ENCODE measurements at places on chromosomes 4 and X.

- DNase-seq: no peak
Observed at GRCh38 chr4:118968813-118969212, 80.2 kb downstream of the SYNPO2 start.

- no peak for DNase-seq
Observed at GRCh38 chr4:146415829-146416228, 105.9 kb downstream of the SLC10A7 start.

- DNase-seq: no peak
Observed at GRCh38 chr4:97978791-97979488, 164.3 kb downstream of the STPG2 start.

DNA sequence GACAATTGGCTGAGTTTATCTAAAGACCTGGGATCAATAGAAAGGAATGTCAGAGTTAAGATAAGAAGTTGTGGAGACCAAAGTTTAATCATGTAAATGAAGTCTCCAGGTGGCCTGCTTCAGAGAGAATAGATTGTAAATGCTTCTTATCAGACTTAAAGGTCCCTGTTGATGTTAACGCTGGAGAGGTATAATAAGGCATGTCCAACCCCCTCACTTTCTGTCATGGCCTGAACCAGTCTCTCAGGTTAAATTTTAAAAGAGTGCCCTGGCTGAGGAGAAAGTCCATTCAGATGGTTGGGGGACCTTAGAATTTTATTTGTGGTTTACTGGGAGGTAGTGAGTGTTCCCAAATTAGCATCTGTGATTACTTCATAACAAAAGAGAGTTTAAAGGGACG lies 86.7 kb downstream of the AKAP4 start:
- no peak for DNase-seq

DNA sequence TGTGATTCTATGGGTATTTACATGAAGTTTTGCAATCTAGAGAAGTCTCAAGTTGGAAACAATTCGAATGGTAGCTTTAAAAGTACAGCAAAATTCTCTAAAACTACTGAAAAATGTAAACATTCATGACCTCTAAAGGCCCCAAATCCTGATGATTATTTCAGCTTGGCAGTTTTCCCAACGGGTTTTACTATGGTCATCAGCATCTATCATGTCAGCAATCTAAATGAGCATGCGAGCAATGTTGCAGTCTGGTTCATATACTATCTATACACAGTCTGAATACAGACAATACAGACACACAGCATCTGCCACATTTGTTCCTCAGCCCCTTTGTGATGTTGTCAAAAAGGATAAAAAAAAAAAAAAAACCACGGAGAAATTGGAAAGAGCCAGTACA lies 790.3 kb upstream of the HTR2C start:
- DNase-seq: no peak

GRCh38 chr4:106494066-106494465 lies 125.5 kb upstream of the GIMD1 start:
- no peak for DNase-seq

DNA sequence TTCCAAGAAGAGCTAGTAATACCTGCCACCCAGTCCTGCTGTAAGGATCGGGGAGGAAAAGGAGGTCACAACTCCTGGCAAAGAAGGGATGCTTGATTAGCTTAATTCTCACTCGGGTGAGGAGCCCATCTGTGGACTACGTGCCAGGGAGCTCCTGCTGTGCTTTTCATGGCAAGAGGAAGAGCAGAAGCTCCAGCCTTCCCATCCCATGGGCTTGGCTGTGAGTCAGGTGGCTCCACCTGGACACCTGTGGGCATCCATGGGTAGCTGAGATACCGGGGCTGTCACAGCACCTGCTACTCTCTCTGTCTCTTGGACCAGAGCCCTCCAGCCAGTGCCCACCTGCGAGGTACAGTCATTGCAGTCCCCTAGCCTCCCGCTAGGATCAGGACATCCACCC lies 18.0 kb downstream of the CLNK start:
- DNase-seq: no peak

DNA sequence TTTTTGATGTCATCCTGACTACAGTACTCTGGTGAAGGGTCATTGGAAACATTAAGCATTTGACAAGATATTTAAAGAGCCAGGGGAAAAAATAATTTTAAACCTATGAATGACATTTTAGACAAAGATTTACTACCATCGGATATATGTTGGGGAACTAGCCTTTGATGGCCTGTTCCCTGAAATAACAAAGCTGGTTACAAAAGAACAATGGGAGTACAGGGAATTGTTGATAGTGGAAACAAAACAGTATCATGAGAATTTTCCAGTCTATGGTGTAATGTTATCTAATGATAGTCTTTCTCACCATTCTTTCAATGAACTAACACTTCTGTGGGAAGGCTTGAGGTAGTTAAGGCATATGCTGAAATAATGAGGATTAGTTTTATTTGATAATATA lies 125.9 kb upstream of the KLHL4 start:
- no peak for DNase-seq

DNA sequence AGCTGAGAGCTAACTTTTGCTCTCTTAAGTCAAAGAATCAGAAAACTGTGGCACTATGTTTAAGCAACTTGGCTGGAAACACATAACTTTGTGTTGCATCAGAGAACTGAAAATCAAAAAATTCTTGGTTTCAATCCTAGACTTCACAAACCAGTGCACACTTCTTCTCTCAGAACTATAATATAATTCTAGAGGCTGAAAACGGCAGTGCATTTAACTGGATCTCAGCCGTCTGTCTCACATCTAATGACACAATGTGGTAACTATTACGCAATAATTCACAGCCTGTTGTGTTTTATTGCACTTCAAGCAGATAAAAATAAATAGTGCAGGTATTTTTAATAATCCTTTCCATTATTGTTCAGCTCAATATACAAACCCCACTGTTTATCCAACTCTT lies 260.6 kb upstream of the DIAPH2 start:
- DNase-seq: no peak

- no peak for DNase-seq
Observed at GRCh38 chr4:15116509-15117079, 114.3 kb downstream of the CPEB2 start.

GRCh38 chrX:119503484-119503861 lies 35.2 kb downstream of the SLC25A5 start:
- DNase-seq: no peak

DNA sequence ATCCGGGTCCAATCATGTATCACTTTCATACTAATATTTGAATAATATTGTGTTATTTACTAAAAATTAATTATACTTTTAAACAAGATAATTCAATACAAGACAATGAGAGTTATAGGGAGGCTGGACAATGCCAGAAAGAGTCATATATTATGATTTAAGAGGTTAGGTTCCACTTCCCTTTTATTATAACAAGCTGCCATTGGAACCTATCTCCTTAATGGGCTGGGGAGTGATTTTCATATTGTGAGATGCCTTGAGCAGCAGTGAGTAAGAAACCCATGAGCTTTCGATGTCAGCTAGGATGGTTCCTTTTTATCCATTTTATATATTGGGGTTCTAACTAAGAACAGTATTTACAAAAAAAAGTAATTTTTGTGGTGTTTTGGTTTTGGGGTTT lies 91.8 kb downstream of the MAB21L2 start:
- no peak for DNase-seq

- no peak for DNase-seq
Observed at GRCh38 chrX:12911122-12911470, 4.7 kb downstream of the TLR8 start.

- no peak for DNase-seq
Observed at GRCh38 chr4:177367336-177367735, 57.7 kb downstream of the NEIL3 start.

DNA sequence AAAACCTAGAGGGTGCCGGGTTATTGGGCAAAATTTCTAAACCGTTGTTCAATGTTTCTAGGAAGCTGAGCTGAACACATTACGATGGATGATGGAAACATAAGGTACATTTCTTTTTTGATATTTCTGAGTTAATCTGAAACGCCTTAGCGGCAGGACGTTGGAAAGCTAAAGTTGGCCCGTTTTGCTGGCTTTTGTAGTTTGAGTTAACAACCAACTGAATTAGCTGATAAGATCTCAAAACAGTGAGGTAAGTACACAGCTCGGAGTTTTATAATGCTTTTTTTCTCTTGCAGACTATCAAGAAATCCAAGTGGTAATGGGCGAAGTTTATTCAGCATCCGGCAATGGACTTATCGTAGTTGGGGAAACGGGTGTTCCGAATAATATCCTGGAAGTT lies 73.5 kb downstream of the PRSS12 start:
- no peak for DNase-seq

DNA sequence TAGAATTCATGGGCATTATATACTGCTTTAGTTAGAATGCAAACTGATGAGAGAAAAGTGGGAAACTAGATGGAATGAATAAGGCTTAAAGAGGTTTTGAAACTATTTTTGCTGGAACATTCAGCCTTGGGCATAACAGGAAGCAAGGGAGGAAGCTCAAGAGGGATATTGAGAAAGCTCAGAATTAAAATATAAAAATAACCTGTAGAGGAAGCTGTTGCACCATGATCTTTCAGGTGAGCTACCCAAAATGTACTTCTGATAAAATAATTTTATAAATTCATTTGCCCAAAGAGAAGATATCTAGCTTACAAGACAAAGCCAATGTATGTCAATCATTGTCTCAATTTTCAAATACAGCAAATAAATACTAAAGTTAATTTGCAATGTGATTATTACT lies 11.3 kb downstream of the GC start:
- no peak for DNase-seq

- no peak for DNase-seq
Observed at GRCh38 chr4:10130178-10130888, 13.7 kb upstream of the WDR1 start.

DNA sequence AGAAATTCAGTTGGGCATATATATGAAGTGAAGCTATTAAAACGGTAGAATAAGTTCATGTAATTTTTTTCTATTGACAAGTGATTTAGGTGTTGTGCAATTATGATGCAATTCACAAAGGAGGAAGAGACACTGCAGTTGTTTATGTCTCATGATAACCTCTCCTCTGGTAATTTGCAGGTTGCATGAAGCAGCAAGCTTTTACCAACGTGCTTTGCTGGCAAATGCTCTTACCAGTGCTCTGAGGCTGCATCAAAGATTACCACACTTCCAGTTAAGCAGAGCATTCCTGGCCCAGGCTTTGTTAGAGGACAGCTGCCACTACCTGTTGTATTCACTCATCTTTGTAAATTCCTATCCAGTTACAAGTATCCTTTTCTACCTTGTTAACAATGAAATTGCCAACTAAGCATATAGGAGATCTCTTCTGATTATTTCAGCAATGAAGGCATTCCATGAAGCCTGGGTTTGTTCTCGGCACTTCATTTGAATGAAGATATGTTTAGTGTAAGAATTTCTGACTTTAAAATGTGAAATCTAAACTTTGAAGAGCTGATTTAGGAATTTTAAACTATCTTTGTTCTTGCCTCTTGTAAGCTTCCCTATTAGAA lies 3.9 kb downstream of the TMEM33 start:
- no peak for DNase-seq

DNA sequence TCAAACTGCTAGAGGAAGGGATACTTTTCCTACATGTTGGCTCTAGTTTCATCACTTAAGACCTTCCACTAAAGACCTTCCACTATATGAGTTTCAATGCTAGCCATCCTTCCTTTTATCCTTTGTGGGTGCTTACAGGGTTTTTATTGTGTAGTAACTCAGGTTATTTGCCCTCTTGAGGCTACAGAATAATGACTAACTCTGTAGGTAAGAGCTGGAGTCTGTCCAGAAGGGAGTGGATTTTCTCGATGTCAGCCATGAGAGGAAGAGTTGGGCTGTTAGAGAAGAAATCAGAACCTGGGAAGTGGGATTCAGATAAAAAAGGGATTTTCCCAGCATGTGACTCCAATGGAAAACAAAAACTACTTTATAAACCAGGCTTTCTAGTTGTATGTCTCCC lies 27.5 kb upstream of the HERC5 start:
- DNase-seq: no peak

GRCh38 chrX:153649178-153649914 lies 2.3 kb downstream of the DUSP9 start:
- no peak for DNase-seq

- DNase-seq: no peak
Observed at GRCh38 chrX:3940000-3940610, 226.7 kb upstream of the PRKX start.

- no peak for DNase-seq
Observed at GRCh38 chr4:54101190-54102041, 1.5 kb downstream of the GSX2 start.

- DNase-seq: no peak
Observed at GRCh38 chr4:122603156-122603574, 17.7 kb downstream of the IL21 start.

- DNase-seq: no peak
Observed at GRCh38 chr4:108337923-108338322, 169.2 kb upstream of the LEF1 start.

- DNase-seq: no peak
Observed at GRCh38 chr4:125928652-125929051, 613.9 kb downstream of the FAT4 start.

DNA sequence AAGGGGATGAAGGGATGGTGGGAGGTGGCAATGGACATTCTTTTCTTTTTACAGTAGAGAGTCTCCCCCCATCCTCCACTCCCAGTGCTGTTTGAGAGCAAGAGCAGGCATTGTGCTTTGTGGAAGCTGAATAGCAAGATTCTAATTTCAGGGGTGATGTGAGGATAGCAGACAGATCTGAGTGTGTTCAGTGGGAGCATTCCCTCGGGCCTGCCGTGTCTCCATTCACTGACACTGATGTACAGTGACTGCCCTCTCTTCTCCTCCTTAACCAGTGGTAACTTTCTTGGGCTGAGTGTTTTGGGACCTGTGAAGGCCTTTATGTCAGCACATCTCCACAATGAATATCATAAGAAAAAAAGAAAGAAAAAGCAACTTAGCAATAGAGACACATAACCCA lies 396.6 kb upstream of the RPS6KA3 start:
- DNase-seq: no peak

DNA sequence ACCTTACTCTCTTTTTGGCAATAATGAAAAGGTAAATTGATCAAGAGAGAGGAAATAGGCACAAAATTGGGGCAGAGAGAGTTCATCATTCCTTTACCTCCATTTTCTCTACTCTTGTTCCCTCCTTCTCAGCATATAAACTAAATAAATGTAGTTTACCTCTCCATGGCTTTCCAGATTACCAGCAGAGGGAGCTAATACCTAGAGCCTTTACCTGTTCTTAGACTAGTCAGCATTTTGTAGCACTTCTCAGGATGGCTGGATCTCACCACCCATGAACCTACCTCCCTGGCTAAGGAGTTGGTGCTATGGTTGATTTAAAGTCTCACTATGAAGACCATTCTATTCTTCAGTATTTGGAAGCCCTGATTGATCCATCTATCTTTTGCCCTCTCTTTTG lies 15.7 kb downstream of the OFD1 start:
- no peak for DNase-seq

GRCh38 chrX:103831342-103831802 lies 685 bp downstream of the RAB9B start:
- no peak for DNase-seq
